ENCODE measurements at places on chromosomes 1 and 21. TPM values are rescaled to one million over a fixed set of nuclear protein-coding genes. Genes with fewer than 3 reads are reported as not detected.

S100A8 gene
- total RNA-seq, result not detected

DYNLT4 gene
- total RNA-seq, result not detected

OR2AK2 gene
- not detected for total RNA-seq

- no peak for DNase-seq
Observed at GRCh38 chr1:111097356-111098099, 42.4 kb downstream of the DRAM2 start.

DNA sequence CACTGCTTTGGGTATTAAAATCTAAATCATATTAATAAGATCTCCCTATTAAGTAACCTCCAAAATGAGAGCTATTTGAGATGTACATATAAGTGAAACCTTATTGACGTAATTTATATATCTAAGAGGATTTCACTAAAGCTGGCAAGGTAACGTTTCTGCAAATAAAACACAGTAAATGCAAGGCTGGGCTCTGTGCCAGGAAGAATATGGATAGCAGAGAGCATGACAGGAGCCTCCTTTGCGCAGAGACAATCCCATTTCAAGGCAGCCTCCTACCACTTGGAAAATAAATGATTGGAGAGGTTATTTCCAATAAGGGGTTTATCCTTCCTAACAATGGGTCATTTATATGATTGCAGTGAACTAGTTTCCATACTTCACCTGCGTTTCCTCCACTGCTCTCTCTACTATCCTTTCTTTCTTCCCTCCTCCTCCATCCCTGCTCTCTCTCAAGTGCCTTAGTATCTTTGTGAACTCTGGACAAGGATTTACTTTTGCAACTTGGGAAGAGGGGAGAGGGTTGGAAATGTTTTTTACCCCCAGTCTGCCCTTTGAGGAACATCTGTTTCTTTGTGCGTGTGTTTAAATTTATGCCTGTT, 3.0 kb upstream of the NFIA start:
- peak; percentile 63 for DNase-seq

GRCh38 chr1:115142616-115143015, 53.3 kb upstream of the TSPAN2 start:
- no peak for DNase-seq

GRCh38 chr1:187971851-187972250, 1143.1 kb downstream of the PLA2G4A start:
- no peak for DNase-seq

DNA sequence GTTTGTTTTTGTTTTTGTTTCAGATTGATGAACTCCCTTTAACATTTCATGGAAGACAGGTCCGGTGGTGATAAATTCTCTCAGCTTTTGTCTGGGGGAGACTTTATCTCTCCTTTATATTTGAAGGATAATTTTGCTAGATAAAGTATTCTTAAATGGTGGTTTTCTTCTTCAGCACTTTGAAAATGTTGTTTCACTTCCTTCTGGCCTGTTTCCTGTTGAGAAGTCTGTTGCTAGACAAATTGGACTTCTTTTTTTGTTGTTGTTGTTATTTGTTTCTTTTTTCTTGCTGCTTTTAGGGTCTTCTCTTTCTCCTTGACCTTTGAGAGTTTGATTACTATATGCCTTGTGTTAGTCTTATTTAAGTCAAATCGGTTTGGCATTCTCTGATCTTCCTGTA, 50.8 kb downstream of the CRP start:
- DNase-seq, result no peak

GRCh38 chr1:24526940-24527542, 24.4 kb downstream of the RCAN3 start:
- DNase-seq, result no peak

All from transverse colon (tissue), 4 donors.